ENCODE measurements at places on chromosomes 11 and 22. TPM values are rescaled to one million over a fixed set of nuclear protein-coding genes. Genes with fewer than 3 reads are reported as not detected.

Gene PTPRCAP
- 1.3 TPM for total RNA-seq

Gene PGA3
- not detected for total RNA-seq

Gene FGF3
- total RNA-seq: not detected

Gene PARVG
- not detected for total RNA-seq

Gene HSPB2
- total RNA-seq: not detected

Gene CBLIF
- not detected for total RNA-seq

Gene MN1
- 1.7 TPM for total RNA-seq

Gene YPEL4
- total RNA-seq: 0.28 TPM

Gene OR5P2
- not detected for total RNA-seq

Gene B4GALNT4
- total RNA-seq: 1.9 TPM

Gene OR52I1
- not detected for total RNA-seq

Gene MOGAT2
- not detected for total RNA-seq

Gene FGF19
- 0.73 TPM for total RNA-seq

Gene CADM1
- 0.32 TPM for total RNA-seq

Gene RCOR2
- 0.37 TPM for total RNA-seq

Gene LIPT2
- total RNA-seq: 10.9 TPM

Gene MMP12
- total RNA-seq: not detected
